ENCODE measurements at places on chromosomes 2 and 18.

GRCh38 chr2:23533338-23533695, 148.3 kb downstream of the KLHL29 start:
- no peak for DNase-seq

DNA sequence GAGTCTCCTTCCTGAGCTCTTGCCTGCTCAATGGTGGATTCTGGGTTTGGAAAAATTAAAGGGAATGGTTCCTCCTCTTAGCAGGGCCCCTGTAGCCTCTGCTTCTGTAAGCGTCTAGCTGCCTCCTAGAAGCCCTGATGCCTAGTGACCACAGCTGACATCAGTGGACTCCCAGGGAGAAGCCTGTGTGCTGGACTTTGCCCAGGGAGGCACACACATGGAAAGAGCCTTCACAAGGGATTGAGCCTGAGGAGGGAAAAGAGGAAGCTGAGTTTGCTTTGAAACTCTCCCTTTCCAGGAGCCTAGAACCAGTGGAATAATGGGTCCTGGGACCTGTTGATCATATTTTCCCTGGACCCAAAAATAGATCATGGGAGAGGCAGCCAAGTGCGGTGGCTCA, 1.4 kb upstream of the CFAP65 start:
- no peak for DNase-seq

DNA sequence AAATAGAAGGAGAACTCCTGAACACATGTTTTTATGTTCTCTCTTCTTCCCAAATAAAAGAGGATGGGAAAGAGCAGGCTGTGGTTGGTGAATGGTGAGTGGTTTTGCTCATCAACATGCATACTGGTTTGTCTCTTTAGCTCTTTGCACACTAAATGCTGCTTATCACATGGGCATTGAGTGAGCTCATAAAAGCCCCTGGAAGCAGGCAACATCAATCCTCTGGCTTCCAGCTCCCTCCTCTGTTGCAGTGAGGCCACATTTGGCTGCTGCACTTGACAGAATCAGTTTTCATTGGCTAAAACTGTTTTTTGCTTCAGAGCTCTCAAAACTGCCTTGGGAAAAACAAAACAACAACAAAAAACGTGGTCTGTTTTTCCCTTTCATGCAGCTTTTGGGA, 1308.2 kb upstream of the NRXN1 start:
- DNase-seq: no peak

DNA sequence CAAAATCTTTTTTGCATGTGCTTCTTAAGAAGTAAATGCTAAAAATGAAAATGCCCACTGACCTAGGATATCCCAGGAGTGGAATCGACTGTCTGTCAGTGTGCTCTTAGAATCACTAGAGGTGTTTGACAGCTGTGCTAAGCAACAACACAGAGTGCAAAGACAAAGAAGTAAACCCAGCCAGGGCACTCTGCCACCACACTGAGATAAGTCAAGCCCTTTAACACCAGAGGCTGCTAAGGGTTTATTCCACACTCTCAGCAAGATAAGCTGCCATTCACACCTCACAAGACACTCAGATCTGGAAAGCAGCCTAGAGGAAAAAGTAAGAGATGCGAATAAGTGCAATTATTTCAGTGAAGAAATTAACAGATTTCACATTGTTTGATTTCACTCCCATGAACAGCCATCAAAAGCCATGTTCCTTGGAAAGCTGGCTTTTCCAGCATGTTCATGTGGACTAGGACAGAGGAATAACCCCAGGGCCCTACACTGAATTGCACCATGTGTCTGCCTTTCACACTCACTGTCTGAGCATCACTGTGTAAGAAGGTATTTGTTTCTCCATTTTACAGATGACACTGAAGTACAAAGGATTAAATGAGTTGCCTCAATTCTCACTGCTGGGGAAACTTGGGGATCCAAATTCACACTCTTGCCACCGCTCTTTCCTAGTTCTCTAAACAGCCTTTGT, 6.0 kb upstream of the BMP10 start:
- DNase-seq: peak; percentile 54

- DNase-seq: peak; percentile 7
Observed at GRCh38 chr18:8046441-8046840, 479.3 kb downstream of the PTPRM start.

- no peak for DNase-seq
Observed at GRCh38 chr2:128390991-128391630, 72.4 kb upstream of the HS6ST1 start.

DNA sequence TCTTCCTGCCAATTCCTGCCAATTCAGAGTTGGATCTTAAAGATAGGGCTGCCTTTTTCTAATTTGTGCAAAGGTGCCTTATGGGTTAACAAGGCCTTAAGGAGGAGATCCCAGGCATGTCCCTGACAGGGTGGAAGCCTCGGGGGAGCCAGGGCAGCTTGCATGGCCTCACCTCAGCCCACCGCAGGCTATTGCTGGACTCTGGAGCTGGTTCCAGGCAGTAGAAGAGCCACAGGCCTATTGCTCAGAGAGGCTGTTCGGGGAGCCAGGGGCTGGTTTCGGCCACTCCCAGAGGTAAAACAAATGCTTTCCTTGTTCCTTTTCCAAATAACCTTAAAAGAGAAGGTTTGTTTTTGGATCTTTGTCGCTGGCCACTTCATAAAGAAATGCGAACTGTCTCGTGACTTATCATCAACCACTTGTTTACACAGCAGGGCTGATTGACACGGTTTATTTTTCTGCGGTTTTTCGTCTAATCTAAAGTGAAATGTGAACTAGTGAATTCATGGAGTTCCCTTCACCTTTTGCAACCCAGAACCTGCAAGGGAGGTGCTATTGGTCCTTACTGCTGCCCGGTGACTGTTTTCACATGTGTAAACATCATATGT, 108.6 kb downstream of the APOB start:
- no peak for DNase-seq

GRCh38 chr2:223644136-223644535, 42.0 kb upstream of the SCG2 start:
- no peak for DNase-seq

DNA sequence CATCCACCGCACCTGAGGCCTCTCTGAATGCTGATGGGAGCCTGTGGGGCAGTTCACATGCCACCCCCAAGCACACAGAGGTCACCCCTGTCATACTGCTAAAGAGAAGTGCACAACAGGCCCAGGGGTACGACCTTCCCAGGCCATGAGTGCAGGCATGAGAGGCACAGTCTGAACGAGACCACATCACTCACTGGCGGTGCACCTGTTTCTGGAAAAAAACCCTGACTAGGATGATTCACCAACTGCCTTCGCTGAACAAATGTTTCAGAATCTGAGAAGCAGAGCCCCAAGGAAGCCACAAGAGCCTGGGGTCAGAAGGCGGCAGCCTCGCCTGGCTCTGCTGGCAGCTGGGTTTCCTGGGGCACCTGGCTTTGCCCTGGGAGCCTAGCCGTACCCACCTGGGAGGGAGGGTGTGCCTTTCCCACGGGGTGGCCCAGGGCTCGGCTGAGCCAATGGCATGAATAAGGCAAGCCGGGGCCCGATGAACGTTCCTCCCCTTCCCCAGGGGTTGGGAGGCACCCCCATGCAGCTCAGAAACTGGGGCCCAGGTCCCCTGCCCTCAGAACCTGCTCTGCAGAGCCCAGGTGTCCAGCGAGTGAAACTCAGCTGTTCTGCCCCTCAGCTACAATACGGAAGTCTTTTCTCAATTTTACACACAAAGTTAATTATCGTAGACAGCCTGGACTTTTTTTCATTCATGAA, 73.8 kb downstream of the HDAC4 start:
- DNase-seq: peak; percentile 6

GRCh38 chr2:216306868-216307267, 65.4 kb downstream of the MARCHF4 start:
- DNase-seq: no peak

DNA sequence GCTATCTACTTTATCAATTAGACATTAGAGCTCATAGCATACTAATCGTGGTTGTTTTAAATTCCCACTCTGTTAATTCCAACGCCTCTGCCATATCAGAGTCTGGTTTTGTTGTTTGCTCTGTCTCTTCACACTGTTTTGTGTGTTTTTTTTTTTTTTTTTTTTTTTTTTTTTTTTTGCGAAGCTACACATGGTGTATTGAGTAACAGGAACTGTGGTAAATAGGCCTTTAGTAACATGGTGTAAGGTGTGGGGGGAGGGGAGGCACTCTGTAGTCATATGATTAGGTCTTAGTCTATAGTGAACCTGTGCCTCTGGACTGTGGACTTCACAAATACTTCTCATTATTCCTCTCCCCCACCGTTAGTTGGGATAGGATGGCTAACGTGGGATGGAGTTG, 370.7 kb upstream of the RAB12 start:
- no peak for DNase-seq

- DNase-seq: no peak
Observed at GRCh38 chr2:159953136-159953823, 109.1 kb downstream of the PLA2R1 start.

DNA sequence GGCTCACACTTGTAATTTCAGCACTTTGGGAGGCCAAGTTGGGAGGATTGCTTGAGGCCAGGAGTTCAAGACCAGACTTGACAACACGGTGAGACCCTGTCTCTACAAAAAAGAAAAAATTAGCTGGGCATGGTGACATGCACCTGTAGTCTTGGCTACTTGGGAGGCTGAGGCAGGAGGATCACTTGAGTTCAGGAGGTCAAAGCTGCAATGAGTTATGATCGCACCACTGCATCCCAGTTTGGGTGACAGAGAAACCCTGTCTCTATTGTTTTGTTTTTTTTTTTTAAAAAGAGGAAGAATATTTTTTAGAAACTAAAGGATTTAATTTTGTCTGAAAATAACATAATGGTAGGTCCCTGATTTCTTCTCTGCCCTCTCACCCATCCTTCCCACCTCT, 79.4 kb upstream of the TMEM200C start:
- DNase-seq: no peak

DNA sequence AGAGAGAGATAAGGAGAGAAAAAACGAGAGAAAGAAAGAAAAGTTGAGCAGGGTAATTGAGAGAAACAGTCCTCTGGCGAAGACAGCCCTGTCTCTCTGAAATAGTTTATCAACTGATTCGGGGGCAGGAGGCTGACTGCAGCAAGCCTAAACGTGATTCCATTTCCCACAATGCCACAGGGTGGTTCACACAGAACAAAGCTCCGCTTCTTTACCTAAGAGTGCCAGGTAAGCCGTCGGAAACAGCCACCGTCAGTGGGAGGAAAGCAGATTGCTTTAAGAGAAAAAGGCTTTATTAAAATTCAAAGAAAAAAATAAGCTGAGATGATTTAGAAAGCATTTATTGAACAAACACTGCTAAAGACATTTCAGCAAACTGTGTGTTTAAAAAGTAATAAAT, 271.4 kb upstream of the POU3F3 start:
- DNase-seq: no peak

GRCh38 chr2:108034843-108035242, 48.5 kb downstream of the SLC5A7 start:
- no peak for DNase-seq

DNA sequence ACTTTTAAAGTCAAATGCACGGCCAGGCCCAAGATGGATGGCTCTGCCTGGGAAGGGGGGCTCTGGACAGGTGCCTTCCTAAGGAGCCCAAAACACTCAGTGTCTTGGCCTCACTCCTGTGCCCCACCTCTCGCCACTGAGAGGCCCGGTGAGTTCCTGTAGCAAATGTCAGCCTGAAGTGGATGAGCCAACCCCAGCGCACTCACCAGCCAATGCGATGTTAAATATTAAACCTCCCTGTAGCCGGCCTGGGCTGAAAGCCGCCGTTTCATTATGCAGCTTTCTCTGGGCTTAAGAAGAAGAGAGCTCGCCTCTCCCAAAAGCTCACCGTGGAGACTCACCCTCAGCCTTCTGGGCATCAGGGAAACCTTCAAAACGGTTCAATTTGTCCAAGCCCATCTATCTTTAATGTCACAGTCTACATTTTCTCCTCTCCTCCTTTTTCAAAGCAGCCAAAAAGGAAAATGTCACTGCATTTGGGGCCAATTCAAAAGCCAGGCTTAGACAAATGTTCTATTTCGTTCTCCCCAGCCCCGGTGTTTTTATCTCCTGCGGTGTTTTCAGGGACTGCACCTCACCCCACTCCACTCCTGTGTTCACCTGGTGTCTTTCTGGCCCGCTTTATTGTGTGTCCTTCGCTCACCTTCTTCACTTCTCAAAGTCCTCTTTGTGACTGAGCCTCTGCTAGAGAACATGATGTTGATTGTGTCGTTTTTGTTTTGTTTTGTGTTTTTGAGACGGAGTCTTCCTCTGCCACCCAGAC, 124.0 kb downstream of the NRP2 start:
- DNase-seq: no peak

DNA sequence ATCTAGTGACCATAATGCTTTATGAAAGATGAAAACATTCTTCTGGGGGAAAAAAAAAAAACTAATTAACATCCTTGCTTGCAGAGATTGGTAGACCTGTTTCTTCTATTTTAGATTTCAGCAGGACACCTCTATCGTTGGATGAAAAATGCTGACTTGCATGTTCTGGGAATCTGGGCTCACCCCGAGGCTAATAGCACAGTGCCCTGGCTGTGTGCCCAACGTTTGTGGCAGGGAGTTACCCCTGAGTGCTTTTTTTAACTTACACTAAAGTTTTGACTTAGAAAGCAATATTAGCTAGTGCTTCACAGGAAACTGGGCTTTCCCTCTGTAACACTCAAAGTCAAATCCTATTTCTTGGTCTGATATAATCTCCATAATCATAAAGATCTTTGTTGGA, 233.2 kb downstream of the SLC8A1 start:
- no peak for DNase-seq

DNA sequence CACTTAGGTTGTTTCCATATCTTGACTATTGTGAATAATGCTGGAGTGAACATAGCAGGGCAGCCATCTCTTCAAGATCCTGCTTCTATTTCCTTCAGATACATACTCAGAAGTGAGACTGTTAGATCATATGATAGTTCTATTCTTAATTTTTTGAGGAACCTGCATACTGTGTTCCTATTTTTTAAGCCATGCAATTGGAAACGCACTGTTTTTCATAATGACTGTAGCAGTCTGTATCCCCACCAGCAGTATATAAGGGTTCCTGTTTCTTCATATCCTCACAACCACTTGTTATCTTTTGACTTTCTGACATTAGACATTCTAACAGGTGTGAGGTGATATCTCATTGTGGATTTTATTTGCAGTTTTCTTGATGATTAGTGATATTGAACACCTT, 15.5 kb downstream of the NEURL3 start:
- no peak for DNase-seq

DNA sequence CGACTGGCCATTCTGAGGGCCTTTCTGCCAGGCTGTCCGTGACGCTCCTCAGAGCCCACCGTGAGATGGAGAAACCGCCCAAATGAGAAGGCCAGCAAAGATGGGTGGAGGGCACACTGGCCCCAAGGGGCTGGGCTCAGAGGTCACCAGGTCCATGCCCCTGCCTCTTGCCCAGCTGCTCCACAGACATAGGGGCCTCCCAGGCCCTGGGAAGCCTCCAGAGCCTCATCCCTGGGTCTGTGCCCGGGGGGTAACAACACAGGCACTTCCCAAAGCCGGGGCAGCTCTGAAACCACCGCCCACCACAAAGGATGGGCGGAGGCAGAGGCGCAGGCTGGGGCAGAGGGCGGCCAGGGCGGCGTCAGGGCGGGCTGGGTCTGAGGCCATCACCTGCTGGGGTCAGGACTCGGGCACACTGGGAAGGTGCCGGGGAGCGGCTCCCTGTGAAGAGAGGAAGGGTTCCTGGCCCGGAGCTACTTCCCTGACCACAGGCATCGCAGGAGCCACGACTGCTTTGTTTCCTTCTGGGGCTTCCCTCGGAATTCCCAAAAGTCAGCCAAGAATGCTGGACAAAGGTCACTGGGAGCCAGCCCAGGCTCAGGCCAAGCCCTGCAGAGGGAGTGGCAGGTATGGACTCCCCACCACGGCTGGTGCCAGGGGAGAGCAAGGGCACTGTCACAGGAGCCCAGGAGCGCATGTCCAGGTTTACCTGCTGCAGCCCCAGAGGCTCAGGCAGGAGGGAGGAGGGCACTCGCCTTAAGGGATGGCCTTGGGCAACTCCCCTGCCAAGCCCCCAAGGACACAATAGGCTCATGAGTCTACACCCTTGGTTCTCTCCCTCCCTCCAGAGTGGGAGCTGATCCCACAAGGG, 9.4 kb downstream of the CYP26B1 start:
- DNase-seq: peak; percentile 29

Measured in NCI-H226 (cell line).